ENCODE measurements at places on chromosomes 7 and 10.
A peak's percentile ranks its signal among the peaks of the same experiment; 100 is the strongest.

- DNase-seq, result no peak
These were observed 12.0 kb upstream of the DOCK1 start for GRCh38 chr10:126893206-126893605.

DNA sequence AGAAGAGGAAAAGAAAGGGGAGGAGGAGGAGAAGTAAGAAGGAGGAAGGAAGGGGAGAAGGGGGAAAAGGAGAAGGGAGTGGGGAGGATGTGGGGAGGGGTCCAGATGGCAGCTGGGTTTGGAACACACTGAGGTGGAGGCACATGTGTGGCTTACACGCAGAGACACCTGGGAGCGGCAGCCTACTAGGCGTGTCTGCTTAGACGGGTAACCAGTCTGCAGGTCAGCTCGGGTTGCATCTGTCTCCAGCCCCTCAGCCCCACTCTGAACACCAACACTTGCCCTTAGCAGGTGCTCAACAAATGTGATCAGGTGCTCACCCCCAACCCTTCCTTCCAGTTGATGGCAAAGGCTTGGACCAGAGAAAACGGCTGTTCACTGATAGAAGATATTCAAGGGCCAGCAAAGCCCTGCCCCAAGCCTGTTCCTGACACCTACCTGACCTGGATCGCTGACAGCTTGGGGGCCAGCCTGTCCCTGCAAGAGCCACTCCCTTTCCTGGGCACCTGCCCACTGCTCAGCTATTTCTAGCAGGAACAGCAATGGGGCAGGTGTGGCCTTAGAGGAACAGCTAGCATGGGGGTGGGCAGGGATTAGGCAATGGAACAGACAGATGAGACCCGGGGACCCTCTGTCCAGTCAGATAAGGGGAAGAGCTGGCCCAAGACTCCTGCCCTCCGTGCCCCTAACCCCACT, 70.5 kb downstream of the SH3PXD2A start:
- DNase-seq, result no peak

GRCh38 chr7:150953061-150953997, 24.8 kb downstream of the KCNH2 start:
- no peak for DNase-seq

DNA sequence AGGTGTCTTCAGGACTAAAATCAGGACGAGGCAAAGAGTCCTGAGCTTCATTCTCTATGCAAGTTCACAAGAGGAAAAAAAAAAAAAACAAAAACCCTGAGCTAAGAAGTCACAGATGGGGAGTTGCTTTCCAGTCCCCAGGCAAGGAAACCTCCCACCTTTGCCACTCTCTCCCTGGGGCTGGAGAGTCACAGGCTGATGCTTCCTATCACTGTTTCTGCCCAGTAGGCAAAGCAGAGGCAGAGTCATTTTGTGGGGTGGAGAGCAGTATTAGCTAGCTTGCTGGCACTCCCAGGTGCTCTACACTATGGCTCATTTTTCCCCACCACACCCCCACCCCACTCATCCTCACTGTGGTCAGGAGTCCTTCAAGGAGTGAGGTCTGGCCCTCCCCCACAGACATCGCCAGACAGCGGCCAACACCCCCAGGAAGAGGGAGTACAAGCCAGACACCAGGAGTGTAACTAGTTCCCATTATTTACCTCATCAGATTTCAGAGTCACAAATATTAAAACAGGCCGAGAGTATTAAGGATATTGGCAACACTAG, 34.6 kb upstream of the UNC5B start:
- no peak for DNase-seq

DNA sequence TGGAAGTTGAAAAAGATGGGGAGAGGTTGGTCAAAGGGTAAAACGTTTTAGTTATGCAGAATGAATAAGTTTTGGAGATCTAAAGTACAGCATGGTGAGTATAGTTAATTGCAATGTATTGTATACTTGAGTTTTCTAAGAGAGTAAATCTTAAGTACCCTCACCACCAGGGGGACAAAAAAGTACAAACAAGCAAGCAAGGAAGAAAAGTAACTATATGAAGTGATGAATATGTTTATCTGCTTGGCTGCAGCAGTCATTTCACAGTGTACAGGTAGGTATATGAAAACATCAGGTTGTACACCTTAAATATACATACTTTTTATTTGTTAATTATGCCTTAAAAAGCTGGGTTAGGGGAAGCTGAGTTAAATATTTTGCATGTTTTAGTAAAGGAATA, 157.3 kb downstream of the PCLO start:
- DNase-seq, result no peak

GRCh38 chr7:87151729-87152111, 533 bp upstream of the DMTF1 start:
- peak; percentile 71 for DNase-seq

- no peak for DNase-seq
These were observed 32.9 kb upstream of the CALN1 start for GRCh38 chr7:72445075-72445474.

- no peak for DNase-seq
These were observed 2.2 kb upstream of the GET4 start for GRCh38 chr7:874031-874749.

DNA sequence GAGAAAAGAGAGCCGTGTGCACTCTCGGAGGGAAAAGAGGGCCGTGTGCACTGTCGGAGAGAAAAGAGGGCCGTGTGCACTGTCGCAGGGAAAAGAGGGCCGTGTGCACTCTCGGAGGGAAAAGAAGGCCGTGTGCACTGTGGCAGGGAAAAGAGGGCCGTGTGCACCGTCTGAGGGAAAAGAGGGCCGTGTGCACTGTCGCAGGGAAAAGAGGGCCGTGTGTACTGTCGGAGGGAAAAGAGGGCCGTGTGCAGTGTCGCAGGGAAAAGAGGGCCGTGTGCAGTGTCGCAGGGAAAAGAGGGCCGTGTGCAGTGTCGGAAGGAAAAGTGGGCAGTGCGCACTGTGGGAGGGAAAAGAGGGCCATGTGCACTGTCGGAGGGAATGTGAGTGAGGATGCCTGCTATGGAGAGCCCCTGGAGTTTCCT, 188.7 kb downstream of the DNAJB6 start:
- no peak for DNase-seq

DNA sequence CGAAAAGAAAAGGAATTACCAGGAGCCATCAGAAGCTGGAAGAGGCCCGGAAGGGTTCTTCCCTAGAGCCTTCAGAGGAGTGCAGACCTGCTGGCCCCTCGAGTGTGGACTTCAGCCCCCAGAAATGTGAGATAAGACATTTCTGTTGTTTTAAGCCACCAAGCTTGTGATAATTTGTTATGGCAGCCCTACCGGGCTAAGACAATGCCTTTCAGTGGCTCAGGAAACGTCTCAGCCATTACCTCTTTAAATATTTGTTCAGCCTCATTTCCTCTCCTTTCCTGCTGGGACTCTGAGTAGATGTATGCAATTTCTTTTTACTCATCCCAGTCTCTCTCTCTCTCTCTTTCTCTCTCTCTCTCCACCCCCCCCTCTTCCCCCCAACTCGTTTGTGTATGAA, 174.7 kb upstream of the GRB10 start:
- no peak for DNase-seq

GRCh38 chr7:124996778-124997177, 67.2 kb upstream of the POT1 start:
- DNase-seq, result no peak

- DNase-seq, result no peak
These were observed 31.4 kb upstream of the RSU1 start for GRCh38 chr10:16848562-16849154.

GRCh38 chr7:21108182-21108581, 319.7 kb upstream of the SP4 start:
- no peak for DNase-seq

DNA sequence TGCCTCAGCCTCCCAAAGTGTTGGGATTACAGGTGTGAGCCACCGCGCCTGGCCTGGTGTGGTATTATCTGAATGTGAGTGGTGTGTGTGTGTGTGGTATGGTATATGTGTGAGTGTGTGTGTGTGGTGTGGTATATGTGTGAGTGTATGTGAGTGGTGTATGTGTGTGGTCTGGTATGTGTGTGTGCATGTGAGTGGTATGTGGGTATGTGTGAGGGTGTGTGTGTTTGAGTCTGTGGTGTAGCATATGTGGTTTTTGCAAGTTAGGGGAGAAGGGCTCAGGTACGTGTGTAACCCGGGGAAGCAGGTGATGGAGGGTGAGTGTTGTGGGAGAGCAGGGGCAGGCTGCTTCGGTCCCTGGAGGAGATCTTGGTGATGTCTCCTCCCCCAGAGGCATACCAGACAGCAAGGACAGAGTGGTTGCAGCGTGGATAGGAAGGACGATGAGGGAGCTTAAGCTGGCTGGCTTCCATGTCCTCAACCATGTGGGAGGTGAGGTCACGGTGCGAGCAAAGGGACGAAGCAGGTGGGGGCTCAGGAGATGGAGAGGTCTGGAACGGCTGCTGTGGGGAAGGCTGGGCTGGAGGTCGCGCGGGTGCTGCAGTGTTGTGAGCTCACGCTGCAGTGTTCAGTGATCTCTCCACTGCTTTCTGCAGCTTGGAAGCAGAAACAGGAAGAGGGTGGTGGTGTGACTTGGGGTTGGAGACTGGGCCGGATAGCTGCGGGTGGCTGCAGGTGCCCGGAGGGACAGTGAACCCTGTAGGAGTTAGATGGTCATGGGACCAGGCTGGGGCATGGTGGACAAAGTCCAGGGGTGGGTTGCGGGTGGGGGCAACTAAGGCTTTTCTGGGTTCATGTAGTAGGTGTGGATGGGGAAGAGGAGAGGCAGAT, 5.0 kb downstream of the ZYX start:
- DNase-seq, result peak; percentile 63

- no peak for DNase-seq
These were observed 113.8 kb upstream of the ADO start for GRCh38 chr10:62690703-62691102.

GRCh38 chr7:27921081-27921836, 181.3 kb downstream of the TAX1BP1 start:
- DNase-seq, result peak; percentile 74

- DNase-seq, result no peak
These were observed 239.7 kb downstream of the CDK14 start for GRCh38 chr7:90835861-90836260.

- no peak for DNase-seq
These were observed 7.4 kb downstream of the ARL4A start for GRCh38 chr7:12694817-12695216.

- no peak for DNase-seq
These were observed 1454.1 kb downstream of the GATA3 start for GRCh38 chr10:9508606-9509005.

GRCh38 chr10:87603769-87604168, 55.9 kb upstream of the PAPSS2 start:
- DNase-seq, result no peak

- DNase-seq, result no peak
These were observed 11.5 kb upstream of the MINDY3 start for GRCh38 chr10:15871823-15872222.

DNA sequence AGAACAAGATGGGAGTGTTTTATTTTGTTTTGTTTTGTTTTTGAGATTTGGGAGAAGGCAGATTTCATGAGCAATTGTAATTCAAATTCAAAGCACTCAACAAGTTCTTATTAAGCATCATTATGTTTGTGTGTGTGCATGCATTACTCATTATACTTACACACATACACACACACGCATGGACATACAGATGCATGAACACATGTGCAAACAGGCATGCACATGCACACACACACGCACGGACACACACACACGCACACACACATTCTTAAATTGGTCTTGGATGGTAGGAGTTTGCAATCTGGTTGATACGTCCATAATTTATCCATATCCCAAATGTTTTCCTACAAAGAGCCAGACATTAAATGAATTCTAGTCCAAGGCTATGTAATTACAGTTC, 702.8 kb downstream of the INHBA start:
- DNase-seq, result no peak

- DNase-seq, result no peak
These were observed 61.6 kb downstream of the CLEC2L start for GRCh38 chr7:139585042-139585441.

- DNase-seq, result no peak
These were observed 33.2 kb downstream of the CNNM2 start for GRCh38 chr10:102951316-102951715.

DNA sequence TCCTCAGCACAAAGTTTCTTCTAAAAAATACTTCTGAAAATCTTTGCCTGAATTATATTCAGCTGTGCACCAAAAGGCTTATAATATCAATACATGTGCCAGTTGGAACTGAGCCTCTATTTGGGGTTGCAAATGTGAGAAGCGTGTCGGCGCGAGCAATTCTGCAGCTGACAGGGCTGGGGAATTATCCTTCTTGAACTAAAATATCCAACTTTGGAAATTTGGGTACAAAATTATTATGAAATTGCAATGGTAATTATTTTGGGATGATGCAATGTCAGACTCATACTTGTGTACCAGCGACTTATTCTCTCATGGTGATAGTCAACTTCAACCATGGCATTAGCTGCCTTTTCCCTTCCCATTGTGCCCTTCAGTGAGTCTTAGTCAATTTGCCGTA, 507.0 kb upstream of the KLF6 start:
- no peak for DNase-seq

DNA sequence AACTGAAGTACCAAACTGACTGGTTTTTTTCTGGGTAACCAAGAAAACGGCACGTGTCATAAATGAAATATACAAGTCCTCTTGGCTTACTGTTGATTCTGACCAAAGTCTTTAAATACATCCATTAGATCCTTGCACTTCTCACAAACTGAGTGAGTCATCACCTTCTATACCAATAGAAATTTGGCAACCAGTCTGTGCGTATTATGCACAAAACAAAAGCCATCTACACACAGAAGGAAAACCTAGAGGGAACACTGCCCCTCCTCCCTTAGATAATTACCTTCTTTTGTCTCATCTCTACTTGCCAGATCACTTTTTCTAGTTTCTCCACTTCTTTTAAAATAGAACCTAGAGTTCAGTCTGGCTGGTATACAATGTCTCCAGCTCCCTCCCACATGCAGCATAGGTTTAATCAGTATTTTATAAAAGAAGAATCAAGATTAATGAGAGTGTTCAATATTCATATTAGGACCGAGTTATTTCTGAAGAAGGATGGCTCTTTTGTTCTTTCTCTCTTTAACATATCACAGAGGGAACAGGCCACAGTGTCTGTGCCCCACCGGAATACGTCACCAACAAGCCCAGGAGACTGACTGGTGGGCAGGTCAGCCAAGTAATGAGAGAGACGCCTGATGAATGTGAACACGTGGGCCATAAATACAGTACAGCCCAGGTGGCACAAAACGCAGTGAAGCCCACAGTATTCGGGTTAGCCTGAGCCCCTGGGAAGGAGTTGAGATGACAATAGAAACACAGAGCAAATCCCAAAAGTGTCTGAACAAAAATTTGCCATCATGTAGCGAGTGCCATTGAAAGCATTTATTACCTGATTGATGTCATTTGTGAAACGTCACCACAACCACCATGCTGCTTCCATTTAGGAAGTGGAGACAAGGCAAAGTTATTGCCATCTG, 91.3 kb downstream of the KIAA1549 start:
- DNase-seq, result no peak

DNA sequence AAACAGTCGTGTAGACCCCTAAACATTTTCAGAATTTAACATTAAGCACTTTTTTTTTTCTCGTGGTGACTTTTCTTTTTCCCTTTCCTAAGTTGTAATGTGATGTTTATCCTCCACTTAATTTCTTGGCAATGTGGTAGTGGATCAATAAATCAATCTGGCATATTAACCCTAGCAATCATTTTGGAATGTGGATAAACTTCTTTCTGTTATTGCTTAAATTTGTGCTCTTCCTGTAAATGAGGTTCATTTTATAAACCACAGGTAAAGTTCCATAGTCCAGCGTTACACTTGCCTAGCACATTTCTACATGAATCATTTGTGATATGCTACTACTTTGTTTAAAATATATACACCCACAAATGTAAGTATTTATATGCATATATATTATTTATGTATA, 247.4 kb upstream of the ETV1 start:
- DNase-seq, result no peak
